ENCODE measurements at places on chromosomes 6 and 20. TPM values are rescaled to one million over a fixed set of nuclear protein-coding genes. Genes with fewer than 3 reads are reported as not detected.

The GTF2H4 gene
- total RNA-seq, result 28.3 TPM

The TRIM10 gene
- not detected for total RNA-seq

The ZC3H12D gene
- 15.2 TPM for total RNA-seq

The SYTL3 gene
- 45.2 TPM for total RNA-seq

The TSBP1 gene
- not detected for total RNA-seq
